ENCODE measurements at places on chromosomes 7 and 10.

- no peak for DNase-seq
Observed at GRCh38 chr7:95950698-95951097, 178.3 kb downstream of the DYNC1I1 start.

- DNase-seq, result no peak
Observed at GRCh38 chr7:80346704-80347103, 165.2 kb downstream of the GNAT3 start.

- peak; percentile 56 for DNase-seq
Observed at GRCh38 chr7:832167-832967, at the start of gene SUN1. Gene SUN1, plus strand, starts transcription at chr7:832476. Its CDS starts 49 bp downstream, at chr7:832525.

- no peak for DNase-seq
Observed at GRCh38 chr7:5699467-5700384, 81.7 kb downstream of the RNF216 start.

DNA sequence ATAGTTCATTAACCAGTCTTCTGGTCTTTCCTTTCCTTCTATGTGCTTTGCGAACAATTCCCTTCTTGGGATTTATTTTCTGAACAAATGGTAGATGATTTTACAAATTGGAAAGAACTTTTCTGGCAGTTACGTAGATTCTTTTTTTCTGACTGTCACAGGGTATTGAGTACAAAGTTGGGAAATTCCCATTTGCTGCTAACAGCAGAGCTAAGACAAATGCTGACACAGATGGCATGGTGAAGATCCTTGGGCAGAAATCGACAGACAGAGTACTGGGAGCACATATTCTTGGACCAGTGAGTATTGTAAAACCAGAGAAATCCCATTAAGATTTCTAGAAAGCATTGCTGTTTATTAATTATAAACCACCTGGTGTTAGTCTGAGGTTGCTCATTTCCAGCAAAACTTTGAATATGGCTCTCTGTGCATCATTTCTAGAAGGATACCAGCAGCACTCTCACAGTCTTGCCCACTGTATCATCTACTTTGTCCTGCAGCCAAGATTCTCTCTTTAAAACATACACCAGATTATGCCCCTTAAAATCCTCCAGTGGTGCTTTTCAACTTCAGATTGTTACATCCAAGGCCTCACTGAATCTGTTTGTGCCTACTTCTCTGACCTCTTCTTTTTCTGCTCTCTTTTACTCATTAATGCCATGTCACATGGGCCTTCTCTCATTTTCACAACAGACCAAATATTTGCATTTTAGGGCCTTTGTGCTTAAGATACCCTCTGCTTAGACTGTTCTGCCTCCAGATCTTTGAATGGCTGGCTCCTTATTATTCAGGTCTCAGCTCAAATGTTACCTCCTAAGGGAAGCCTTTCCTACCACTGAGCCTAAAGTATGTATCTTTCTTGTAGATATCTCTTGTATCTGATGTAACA is 27.0 kb downstream of the DLD start:
- DNase-seq, result no peak

GRCh38 chr7:139772115-139772514 is 5.7 kb downstream of the HIPK2 start:
- DNase-seq, result no peak

DNA sequence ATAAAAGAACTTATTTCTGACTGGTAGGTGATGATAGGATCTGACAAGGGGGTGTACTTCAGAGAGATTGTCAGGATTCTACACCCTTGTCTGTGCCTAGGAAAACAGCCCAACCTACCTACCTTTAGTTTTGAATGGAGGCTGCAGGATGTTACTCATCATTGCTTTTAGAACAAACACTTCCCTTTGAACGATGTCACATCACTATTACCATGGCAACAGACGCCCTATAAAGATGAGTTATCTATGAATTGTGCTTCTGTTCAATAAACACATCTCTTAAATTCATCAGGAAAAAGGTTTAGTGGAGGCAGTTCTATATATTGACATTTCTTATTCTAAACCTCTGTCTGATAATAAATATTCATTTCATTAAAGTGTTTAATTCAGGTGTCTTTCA is 362.4 kb downstream of the CNTNAP2 start:
- no peak for DNase-seq

DNA sequence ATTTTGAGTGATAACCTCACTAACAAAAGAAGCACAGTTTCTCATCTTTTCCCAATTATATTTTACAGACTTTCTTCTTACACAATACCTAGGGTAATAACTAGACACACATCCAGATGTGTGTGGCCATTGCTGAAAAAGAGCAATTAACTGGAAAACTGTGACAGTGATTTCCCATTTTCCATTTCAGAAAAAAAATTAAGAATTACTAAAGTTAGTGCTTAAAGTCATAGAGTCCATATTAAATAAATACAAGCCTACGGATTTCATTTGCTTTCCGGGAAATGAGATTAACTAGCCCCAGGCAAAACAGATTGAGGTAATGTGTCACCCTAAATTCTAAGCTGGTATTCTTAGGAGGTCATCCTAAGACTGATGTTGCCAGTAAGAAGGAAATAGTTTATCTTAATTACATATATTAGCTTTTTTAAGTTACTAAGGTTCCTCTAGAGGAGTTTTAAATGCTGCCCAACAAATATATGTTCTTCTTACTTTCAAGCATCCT is 10.2 kb upstream of the MACC1 start:
- DNase-seq, result no peak

- no peak for DNase-seq
Observed at GRCh38 chr10:70729763-70730357, 55.3 kb downstream of the TBATA start.

GRCh38 chr7:2823130-2823529 is 21.0 kb downstream of the GNA12 start:
- no peak for DNase-seq

DNA sequence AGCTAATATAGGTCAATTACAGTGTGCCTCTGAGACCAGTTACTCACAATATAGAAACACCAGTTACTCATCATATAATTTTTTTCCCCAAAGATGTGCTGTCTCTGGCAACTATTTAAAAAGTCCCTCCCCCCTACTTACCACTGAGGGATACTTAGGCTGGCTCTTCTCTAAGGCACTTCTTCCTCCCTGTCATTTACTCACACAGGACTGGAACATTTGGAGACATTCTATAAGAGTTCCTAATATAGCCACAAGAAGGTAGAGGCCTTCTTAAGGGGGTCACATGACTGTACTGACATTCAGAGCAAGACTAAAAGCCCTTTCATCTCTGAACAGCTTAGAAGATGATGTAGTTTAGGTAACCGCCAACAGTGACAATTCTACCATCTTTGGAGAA is 44.4 kb upstream of the SLIT1 start:
- no peak for DNase-seq

DNA sequence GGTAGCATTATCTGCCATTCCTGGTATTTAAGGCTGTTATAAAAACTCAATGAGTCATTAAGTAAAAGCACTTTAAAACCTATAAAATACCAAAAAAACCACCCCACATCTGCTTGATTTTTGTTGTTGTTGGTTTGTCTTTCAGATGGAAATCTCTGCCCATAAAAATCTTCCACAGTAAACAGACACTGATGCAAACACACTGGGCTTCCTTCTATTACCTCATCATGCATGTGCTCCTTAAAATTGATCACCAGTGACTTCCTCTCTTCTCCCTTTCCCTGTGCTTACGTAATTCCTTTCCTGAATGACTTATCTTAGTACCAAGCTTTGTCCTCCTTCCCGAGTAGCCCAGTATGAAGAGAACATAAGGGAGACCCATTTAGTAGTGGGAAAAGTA is 167.2 kb downstream of the EVX1 start:
- no peak for DNase-seq

GRCh38 chr7:141349338-141349737 is 201.9 kb upstream of the AGK start:
- DNase-seq, result no peak

DNA sequence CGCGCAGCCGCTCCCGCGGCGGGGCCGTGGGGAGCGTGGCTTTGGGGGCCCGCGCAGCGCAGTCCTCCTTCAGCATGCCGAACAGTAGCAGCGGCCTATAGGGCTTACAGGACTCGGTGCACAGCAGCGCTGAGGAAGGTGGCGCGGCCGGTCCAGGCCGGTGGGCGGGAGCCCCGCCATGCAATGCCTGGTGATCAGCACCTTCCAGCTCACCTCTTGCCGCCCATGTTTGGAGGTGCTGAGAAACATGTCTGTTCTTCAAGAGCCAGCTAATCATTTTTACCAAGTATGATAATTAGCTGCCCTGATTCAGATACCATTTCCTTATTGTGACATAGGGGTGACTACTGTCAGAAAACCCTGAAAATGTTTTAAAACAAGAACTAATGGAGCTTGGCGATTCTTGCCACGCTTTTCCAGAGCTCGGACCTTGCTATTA is 33.5 kb upstream of the SFTPD start:
- peak; percentile 20 for DNase-seq

DNA sequence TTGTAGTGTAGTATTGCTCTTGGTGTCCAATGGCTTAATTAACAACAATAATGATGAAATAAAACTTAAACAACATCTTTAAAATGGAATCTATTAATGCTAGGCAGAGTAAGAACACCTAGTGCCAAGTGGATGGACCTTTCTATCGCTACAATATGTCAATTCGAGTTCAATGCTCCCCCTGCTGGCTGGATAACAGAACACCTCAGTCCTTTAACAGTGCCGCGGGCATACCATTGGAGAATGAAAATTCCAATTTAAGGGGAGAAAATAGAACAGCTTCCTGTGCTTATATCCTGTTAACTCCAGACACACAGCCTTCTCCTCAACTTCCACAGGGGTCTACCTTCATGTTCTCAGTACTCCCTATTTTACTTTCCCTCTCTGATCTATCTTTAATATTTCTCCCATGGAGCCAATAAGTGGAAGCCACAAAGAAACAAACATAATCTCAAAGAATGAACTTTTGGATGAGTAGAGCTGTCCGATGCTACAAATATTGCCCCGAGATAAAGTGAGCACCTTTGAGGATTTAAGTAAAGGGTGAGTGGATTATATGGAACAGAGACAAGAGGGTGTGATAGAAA is 41.4 kb downstream of the COL1A2 start:
- peak; percentile 85 for DNase-seq

DNA sequence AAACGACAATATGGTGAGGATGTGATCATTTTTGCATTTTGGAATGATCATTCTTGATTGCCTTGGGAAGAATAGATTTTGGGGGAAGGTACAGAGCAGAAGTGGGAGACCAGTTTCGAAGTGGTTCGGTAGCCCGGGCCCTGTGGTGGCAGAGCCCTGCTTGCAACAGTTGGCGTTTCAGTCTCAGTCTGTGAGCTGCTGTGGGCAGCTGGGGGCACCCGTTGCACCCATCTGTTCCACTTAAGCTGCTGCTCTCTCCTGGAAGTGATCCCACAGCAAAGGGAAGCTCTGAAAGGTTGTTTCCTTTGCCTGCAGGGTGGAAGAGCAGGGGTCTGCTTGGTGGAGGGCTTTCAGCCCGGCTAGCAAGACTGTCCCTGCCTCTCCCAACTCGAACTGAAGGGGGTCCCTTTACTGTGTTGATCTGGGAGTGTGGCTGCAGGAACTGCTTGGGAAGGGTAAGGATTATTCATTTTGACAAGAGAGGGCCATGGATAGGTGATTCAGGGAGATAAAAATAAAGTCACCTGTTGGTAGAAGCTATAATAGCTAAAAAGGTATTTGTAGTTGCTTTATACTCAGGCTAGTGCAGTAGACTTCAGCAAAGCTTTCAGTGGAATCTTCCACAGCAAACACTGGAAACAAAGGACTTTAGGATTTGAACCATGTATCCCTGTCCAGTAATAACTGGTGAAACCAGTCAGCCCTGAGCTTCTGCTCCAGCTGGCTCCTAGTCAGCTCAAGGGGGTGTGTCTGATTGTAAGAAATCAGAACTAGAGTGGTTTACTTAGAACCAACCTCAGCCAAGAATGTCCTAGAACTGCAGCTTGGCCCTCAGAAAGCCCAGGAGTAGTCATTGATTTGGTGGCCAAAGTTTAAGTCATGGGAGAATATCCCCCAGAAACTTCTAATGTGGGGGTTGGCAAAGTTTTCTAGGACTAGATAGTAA is 53.1 kb upstream of the PDCD4 start:
- no peak for DNase-seq

- DNase-seq, result no peak
Observed at GRCh38 chr7:2964208-2964607, 79.5 kb downstream of the CARD11 start.

DNA sequence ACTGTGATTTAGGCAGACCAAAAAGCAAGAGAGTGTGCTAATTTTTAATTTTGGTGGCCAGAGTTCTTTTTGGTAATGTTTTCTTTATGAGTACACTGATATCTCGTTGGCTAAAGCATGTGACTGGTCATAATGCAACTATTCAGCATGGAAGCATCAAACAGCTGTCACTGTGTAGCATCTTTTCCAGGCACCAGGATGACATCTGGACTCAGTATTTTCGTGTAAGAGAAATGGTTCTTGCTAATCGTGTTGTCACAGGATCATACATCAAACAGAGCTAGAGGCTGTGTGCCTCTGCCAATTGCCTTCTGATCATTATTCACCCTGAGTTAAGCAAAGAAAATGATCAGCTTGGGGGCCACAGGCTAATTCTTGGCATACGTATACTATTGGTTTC is 118.9 kb downstream of the SND1 start:
- DNase-seq, result no peak

- peak; percentile 76 for DNase-seq
Observed at GRCh38 chr7:79820387-79820786, 314.2 kb upstream of the GNAI1 start.

GRCh38 chr7:1160670-1161021 is 650 bp upstream of the ZFAND2A start:
- DNase-seq, result no peak

DNA sequence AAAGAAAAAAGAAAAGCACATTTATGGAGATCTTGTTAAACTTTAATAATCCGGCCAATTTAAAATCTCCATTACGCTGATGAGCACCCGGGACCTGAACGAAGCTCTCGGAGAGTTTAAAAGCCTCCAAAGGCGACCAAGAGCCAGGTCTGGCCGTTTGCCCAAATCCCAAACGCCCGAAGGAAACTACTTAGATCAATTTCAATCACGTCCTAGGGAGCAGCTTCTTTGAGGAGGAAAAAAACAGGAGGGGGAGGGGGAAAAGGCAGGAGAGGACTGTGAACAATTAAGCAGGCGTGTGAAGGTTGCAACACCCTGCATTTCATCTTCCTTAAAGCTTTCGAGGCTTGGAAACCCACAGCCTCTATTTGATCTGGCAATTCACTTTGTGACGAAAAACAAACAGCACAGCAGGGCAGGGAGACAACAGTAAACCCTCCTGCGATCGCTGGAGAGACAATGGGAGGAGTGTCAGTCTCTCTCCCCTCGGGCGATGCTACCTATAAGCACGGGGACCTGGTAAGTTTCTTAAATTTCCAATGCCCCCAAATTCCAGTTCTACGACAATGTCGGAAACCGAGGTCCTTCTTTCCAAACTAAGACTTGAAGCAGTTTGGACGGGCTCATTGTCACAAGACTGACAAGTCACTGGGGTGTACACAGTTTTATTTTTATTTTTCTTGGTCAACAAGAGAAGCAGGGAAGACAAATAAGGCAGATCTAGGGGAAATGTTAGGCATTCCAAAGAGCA is 1.2 kb downstream of the KLF6 start:
- DNase-seq, result peak; percentile 90

- DNase-seq, result no peak
Observed at GRCh38 chr10:113849946-113850345, 3.9 kb downstream of the DCLRE1A start.

- DNase-seq, result no peak
Observed at GRCh38 chr10:28077889-28078288, 79.0 kb upstream of the ODAD2 start.
